ENCODE measurements at places on chromosomes 6 and 20.

DNA sequence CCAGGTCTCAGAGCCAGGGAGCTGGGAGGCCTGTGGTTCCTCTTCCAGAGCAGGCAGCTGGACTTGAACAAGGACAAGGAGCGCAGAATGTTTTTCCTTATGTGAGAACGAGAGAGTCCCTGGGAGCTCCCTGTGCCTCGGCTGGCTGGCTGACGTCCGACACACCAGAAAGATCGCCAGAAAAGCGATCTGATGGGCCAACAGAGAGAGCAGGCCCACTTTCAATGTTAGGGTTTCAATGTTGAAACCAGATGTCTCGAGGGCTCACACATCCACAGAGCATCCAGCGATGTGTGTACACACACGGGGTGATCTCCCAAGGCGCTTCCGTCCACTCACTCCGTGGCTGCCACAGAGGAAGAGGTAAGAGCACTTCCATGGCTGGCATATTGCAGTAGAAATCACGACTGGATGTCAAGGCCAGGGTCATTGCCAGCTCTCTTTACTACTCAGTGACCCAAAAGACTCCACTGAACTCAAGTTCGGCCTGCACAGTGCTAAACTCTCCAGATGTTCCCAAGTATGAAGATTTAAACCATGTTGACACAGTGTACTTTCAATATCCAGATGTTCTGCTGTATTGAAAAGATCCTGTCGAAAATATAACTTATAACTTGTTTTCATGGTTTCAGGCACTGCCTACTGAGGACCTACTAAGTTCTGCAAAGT is 70.8 kb upstream of the FOXC1 start:
- DNase-seq = no peak

- DNase-seq = no peak
Measured at GRCh38 chr6:104305206-104305605, 554.5 kb downstream of the HACE1 start.

GRCh38 chr6:137791281-137792159 is 75.5 kb upstream of the TNFAIP3 start:
- no peak for DNase-seq

DNA sequence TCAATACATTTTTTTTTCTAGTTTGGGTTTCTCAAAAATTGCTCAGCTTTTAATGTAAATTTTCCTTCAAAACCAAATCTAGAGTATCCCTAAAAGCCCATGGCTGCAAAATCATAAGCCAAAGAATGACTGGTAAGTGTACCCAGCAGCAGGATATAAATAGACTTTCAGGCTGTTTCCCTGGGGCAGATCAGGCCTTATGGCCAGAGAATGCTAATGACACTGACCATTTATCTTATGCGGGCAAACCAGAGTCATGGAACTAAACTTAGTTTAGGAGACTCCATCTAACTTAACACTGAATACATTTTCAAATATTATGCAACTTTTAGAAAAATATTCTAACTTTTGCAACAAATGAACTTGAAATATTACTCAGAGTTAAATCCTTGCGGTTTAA is 7.4 kb downstream of the OSER1 start:
- no peak for DNase-seq

DNA sequence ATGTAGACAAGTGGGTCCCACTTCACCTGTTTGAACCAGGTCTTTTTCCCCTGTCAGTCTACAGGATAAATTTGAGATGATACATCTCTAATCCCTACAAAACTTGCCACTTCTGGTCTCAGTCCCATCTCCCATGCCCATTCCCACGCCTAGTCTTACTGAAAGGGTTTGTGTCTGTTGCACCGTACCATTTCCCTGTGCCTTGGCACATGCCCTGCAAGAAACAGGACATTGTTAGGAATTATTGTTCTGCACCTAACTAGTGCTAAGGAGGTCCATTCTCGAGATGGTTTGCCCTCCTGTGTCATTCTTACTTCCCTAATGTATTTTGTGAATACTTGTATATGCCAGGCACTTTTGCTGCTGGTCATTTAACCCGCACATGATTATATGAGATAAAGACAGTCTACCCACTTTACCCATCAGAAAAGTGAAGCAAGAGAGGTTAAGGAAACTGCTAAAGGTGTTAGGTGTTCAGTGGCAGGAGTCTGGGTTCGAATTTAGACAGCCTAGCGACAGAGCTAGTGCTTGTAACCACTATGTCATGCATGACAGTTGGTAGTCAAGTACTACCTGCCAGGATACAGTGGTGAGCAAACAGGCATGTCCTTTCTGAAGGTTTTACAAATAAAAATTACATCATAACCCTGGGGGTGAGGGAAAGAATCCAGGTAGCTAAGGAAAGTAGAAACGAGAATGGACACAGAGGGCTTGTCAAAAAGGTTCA is 12.7 kb downstream of the FAM217A start:
- DNase-seq = no peak

DNA sequence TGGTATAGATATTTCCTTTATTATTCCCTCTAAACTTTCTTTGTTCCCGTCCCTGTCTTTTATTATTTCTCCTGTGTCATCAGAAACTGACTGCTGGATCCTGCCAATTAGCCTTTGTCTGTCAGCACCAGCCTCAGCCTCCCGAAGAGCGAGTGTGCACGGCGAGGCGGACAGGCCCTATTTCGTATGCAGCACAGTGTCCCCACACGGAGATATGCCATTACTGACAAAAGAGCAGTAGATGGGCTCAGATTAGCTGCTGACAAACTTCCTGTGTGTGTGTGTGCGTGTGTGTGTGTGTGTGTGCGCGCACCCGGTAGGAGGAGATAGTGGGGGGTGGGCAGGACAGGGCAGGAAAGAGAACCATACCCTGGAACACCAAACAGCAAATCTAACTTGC is 99.5 kb upstream of the ZFP64 start:
- DNase-seq = no peak

- DNase-seq = no peak
Measured at GRCh38 chr6:109686566-109687265, 4.3 kb downstream of the AK9 start.

DNA sequence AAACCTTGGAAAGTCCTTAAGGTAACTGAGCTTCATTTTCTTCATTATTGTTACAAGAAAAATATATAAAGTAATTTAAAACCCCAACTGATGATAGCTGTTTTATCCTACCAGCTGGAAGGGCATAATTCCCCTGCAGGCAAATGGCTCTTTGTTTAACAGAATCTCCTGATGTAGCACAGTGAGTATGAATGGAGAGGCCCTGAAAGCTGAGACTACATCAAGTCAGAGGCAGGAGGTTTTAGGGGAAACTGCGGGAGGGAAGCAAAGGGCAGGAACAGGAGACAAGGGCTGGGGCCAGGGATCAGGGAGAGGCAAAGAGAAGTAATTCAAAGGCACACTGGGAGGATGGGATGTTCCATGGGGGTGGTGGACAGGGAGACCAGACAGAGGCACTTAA is 119.0 kb upstream of the LRFN2 start:
- DNase-seq = no peak

DNA sequence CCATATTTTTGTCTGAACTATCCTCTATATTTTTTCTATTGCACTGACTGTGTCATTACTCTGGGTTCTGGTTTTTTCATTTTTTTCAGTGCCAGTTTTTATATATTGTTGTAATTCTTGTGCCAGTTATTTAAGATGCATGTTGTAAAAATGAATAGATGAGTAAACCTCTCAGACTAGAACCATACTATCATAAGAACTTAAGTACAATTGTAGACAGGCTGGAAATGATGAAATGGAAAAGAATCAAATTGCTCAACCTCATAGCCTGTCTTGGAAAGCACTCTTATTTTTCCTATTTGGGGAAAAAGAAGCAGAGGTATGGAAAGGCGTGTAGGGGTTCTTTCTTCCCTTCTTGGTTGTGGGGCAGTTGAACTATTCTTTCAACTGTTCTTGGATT is 30.2 kb downstream of the PANK2 start:
- DNase-seq = no peak

DNA sequence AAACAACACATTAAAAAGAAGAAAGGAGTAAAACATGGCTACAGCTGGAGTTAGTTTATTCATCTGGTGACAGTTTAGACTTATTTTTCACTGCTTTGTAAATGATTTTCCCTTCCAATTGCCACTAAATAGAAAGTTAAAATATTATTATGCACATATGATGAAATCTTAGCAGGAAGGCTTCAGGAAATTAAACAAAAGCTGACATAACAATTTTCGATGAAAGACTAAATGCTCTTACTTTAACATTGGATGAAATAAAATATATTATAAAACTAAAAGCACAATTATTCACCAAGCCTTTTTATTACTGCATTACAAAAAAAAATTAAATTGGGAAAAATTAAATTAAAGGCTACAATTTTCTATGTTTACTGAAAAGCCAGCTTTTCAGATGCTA is 158.0 kb downstream of the MMUT start:
- no peak for DNase-seq

DNA sequence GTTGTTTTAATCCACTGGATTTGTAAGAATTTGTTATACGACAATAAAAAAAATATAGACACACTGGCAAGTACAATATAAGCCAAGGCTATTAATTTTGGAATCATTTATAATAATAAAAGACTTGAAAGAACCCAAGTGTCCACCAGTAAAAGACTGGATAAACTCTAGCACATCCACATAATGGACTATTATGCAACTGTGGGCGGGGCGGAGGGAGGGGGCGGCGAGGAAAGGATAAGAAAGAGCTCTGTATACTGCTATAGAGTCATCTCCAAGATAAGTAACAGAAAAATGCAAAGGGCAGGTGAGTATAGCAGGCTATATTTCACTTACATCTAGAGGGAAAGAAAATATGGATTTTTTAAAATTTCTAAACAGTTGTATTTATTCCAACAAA is 123.3 kb downstream of the TBC1D32 start:
- DNase-seq = no peak

- no peak for DNase-seq
Measured at GRCh38 chr6:36967301-36967700, 12.8 kb downstream of the PI16 start.
